ENCODE measurements at places on chromosomes 2 and 18.

DNA sequence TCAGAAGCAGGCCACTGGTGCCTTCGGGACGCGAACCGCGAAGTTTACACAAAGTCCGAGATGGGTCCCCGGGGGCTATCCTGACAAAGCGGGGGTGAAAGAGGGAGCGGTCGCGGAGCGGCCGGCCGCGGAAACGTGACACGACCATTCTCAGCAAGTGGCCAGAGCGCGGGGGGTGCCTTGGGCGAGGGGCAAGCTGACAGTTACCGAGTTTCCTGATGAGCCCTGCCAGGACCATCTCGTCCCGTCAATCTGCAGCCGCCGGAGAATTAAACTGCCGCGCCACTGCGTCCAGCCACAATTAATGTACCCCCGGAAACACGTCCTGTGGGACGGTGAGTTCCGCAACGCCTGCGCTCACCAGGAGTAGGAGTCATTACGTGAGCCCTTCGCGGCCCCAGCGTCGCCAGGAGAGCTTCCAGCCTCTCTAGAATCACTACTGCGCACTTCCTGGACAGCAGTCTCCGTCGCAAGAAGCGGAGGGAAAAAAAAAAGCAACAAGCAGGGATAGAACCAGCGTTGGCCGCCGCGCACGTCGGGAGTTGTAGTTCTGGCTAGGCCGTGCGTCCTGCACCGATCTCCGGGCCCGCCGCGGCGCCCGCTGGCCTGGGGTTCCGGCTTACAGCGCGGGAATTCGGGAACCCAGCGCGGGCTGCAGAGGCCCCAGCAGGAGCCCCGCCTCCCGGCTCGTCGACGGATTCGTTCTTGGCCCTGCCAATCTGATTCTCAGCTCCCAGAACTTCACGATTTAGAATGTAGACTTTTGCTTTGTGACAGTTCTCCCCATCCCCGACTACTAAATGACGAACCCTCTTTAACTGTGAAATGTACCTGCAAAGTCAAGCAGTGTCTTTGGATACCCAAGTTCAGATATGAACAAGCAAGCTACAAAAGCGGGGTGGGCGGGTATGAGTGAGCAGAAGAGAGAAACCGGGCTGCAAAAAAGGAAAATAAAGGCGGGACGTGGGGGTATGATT lies at the start of gene RTTN:
RTTN (minus strand) TSS at position 267 of the 977 bp plus-strand sequence; CDS start at position 238, 29 bp downstream.
- peak; percentile 96 for DNase-seq

GRCh38 chr18:47821314-47821713 lies 109.1 kb downstream of the SMAD2 start:
- DNase-seq: no peak

DNA sequence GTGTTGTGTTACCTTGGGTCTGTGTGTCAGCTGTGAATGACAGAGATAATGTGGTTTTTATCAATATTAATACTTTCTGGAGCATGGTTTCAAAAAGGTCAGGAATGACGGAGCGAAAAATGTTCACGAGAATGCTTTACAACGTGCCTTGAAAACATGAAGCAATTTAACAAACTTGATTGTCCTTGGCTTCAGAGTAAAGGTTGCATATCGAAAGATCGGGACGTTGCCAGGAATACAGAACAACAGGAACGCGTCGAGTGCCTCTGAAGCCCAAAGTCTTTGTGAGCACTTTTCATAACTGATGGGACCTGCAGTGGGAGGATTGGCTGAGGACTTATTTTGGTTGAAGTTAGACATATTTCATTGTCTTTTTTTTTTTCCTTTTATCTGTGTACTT lies 206.1 kb downstream of the ZNF407 start:
- DNase-seq: no peak

- no peak for DNase-seq
Measured at GRCh38 chr18:62632788-62633455, 82.4 kb upstream of the PHLPP1 start.

- DNase-seq: no peak
Measured at GRCh38 chr2:33145459-33145858, 198.7 kb downstream of the LTBP1 start.

DNA sequence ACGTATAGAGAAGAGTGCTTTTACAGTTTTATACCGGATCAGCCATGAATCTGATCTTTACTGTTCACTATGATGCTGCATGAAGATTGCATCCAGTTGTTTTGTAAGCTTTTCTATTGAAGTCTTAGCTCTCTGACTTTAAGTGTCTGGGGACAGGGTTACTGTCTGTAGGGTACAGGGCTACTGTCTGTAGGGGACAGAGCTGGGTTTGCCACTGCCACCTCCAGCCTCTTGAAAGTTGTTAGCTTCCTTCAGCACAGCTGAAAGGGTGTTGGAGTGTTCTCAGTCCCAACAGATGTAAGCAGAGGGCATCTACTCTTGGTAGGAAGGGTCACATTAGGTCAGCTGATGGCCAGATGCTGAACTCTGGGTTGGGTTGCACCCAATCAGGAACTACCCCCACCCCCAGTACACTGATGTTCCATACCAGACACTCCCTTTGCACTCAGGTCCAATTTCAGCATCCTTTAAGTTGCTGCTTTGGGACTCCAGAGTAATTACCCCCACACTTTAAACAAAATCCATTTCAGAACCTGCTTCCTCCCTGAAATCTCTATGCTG lies 58.0 kb downstream of the MYL12B start:
- no peak for DNase-seq

GRCh38 chr2:68974251-68974650 lies at the start of gene GKN1:
TSS of gene GKN1 (plus strand) at chr2:68974636. CDS start at chr2:68974678, 42 bp downstream.
- DNase-seq: no peak
